Fibroblast of lung (primary cell): ENCODE measurements at places on chromosomes 12 and 14. TPM values are rescaled to one million over a fixed set of nuclear protein-coding genes. Genes with fewer than 3 reads are reported as not detected.
A peak's percentile ranks its signal among the peaks of the same experiment; 100 is the strongest.

IAPP gene
- polyA plus RNA-seq: not detected in 2 replicates

KITLG gene
- 37.7 and 132 TPM in 2 replicates for polyA plus RNA-seq

DNA sequence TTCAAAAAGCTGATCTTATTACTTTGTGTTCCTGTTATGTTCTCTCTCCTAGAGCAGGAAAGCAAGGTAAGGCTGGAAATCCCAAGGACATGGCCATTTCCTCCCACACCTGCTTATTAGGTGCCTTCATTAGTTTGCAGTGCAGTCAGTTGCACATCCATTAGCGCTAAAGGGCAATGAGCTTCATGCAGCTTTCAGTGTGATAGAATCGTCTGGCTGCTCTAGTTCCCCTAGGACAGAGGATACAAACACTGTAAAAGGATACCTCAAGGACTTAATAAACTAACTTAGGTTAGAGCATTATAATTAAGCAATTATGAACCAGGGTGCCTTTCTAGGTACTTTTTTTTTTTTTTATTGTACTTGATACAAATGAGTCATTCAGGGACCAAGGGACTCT lies 21.1 kb downstream of the TMEM117 start:
- H3K27me3 ChIP-seq: no peaks in the 10 kb centered on the region
- DNase-seq: no peak
- H3K4me3 ChIP-seq: no peak overlapping the region
- H3K36me3 ChIP-seq: no peaks in the 10 kb centered on the region
- H3K4me1 ChIP-seq: no peaks in the 10 kb centered on the region
- H3K27ac ChIP-seq: no peak overlapping the region

- H3K36me3 ChIP-seq: no peaks in the 10 kb centered on the region
- H3K27me3 ChIP-seq: no peaks in the 10 kb centered on the region
- no peaks in the 10 kb centered on the region for H3K4me1 ChIP-seq
- H3K27ac ChIP-seq: peak overlapping the region; percentile 40
- DNase-seq: peak; percentile 18
Measured at GRCh38 chr12:96719660-96720362, 187.2 kb upstream of the NEDD1 start.

SPATS2 gene
- 33.2 and 43.6 TPM in 2 replicates for polyA plus RNA-seq

ARHGDIB gene
- 40.3 and 43.7 TPM in 2 replicates for polyA plus RNA-seq

RFX4 gene
- not detected in 2 replicates for polyA plus RNA-seq

- no peaks in the 10 kb centered on the region for H3K27me3 ChIP-seq
- H3K4me3 ChIP-seq: no peak overlapping the region
- peaks cover 27% of the 10 kb centered on the region for H3K36me3 ChIP-seq
- DNase-seq: peak; percentile 31
Measured at GRCh38 chr14:103679351-103679750, 35.9 kb downstream of the XRCC3 start.

PLCZ1 gene
- polyA plus RNA-seq: not detected in 2 replicates

MTERF2 gene
- 3.9 and 6.3 TPM in 2 replicates for polyA plus RNA-seq

DNA sequence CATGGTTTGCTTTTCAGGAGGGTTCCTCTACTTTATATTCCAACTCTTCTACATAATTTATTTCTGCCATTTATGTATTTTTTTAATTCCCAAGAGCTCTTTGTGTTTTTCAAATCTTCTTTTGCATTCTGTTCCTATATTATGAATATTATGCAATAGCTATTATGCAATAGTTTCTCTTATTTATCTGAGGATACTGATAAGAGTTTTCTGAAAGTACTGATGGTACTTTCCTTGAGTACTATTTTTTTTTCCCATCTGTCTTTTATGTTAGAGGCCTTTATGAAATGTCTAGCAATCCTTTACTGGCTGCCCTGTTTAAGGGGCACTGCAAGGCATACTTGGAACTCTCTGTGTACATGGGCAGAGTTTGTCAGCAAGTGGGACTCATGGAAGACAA lies 93.4 kb downstream of the SLC41A2 start:
- H3K36me3 ChIP-seq: no peaks in the 10 kb centered on the region
- DNase-seq: no peak
- H3K27ac ChIP-seq: no peak overlapping the region
- no peak overlapping the region for H3K4me3 ChIP-seq
